ENCODE measurements at places on chromosomes 3 and 15. TPM values are rescaled to one million over a fixed set of nuclear protein-coding genes. Genes with fewer than 3 reads are reported as not detected.

DNA sequence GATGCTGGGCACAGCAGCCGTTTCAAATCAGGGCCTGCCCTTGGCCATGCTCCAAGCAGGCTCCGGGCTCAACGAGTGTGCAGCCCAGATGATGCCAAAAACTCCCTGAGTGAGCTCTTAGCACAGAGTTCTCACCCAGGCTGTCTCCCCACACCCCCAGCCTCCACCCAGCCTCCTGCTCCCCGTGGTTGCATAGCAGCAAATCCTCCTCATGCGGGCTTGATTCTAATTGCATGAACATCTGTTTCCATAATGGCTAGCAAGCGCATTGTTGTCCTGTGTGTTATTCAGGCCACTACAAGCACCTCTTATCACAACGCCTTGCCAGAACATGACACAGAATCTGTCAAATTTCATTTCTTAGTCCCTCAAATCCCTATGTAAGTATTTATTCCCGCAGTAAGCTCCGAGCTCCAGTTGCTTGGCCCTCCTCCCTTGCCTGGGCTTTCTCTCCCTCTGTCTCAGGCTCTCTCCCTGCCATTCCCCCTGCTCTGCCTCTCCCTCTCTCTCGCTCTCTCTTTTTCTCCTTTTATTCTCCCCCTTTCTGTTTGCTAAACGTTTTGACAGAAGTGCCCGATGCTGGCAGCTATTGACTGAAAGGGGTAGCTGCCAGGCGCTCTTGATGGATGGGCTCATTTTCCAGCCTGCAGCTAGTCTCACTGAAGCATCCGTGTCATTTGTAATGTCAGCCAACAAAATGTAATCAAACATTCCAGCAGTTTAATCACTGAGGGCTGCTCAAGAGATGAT lies 306.5 kb downstream of the IL20RB start:
- DNase-seq, result peak; percentile 23

- DNase-seq, result no peak
These were observed 11.6 kb downstream of the PCSK6 start for GRCh38 chr15:101477851-101478362.

DNA sequence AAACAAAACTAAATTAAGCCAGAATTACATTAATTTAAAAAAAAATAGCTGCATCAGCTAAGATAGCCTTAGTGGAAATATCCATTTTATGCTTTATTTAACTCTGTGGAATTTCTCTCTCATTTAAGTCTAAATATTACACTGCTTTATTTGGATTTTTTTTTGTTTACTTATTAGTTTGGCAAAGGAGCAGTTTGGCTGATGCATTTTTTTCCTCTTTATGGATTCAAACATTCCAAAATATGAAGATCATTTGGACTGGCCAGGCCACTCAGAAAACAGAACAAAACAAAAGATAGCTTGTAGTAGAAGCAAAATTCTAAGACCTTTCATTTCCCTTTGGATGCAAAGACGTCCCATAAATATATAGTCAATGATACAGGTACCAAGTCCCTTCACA lies 707.3 kb upstream of the UBE2E2 start:
- no peak for DNase-seq

- no peak for DNase-seq
These were observed 13.9 kb downstream of the PRR23E start for GRCh38 chr3:127206611-127207516.

GRCh38 chr15:53307952-53308624 lies 451.4 kb downstream of the WDR72 start:
- no peak for DNase-seq

ABHD5 gene
- 34.8 TPM for total RNA-seq

PLAAT1 gene
- total RNA-seq, result 10.7 TPM

GMNC gene
- total RNA-seq, result 1.4 TPM

TXNRD3 gene
- total RNA-seq, result 18.9 TPM

REC114 gene
- total RNA-seq, result not detected
